Myocyte (in vitro differentiated cells): ENCODE measurements at places on chromosomes 12 and 14. TPM values are rescaled to one million over a fixed set of nuclear protein-coding genes. Genes with fewer than 3 reads are reported as not detected.

PRPH gene
- 0.05 TPM in 1 of 2 replicates, not detected in the other for total RNA-seq

DNA sequence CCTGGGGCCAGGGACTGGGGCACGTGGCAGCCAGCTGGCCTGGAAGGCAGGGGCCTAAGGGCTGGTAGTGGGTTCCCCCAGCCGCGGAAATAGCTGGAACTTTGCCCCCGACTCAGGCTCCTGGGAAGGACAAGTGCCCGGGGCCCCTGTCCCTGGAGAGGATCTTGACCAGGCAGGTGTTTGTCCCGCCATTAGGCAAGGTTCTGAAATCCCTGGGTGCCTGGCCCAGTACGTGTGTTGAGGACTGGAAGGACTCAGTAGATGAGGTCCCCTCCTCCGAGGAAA, 94.2 kb downstream of the B4GALNT3 start:
- DNase-seq = no peak

GRCh38 chr12:4768341-4768740, 48.1 kb downstream of the GALNT8 start:
- DNase-seq = no peak

- DNase-seq = peak; percentile 60
These were observed 172.2 kb upstream of the GZMB start for GRCh38 chr14:24806061-24806678.

GRCh38 chr14:71563492-71564153, 368.6 kb upstream of the RGS6 start:
- DNase-seq = no peak
